ENCODE measurements at places on chromosomes 12 and 14. TPM values are rescaled to one million over a fixed set of nuclear protein-coding genes. Genes with fewer than 3 reads are reported as not detected.

DNA sequence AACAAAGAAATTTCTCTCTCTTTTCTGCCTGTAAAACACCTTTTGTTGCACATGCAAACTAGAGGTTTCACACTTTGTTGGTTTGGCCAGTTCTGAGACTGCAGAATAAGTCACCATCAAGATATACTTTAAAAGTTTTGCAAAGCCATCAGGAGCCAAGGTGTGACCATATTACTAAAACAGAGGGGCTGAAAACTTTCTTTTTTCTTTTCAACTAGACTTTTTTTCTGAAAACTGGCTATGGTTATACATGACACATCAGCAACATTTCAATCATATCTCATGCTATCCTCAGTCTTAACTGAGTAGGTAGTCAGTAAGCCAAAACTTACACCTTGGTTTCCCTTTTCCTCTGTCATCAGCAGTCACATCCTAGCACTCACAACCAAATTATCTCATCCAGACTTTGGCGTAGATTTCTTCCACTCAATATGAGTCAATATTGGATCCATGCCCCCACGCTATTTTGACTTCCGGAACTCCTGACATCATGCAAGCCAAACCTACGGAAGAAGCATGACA lies 4.1 kb upstream of the IFNG start:
- no peak for DNase-seq

GRCh38 chr12:15979096-15980092 lies 68.3 kb downstream of the DERA start:
- DNase-seq: no peak

DNA sequence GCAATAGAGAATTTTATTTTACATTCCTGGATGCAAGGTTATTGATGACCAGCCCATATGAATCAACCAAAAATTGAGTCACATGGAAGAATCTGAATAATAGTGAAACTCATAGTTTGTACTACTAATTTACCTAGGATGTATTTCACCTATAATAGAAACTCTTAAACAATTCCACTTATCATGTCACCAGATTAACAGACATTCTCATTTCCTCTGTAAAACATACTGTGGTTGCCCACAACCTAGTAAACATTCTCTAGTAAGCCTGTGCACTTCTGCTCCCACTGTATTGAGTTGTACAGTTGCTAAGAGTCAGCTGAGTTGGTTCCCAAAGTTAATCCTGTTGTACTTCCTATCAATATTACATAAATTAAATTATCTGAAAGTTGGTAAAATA lies 196.6 kb upstream of the TMTC1 start:
- no peak for DNase-seq

IKZF4 gene
- total RNA-seq: 1.7 TPM

DNA sequence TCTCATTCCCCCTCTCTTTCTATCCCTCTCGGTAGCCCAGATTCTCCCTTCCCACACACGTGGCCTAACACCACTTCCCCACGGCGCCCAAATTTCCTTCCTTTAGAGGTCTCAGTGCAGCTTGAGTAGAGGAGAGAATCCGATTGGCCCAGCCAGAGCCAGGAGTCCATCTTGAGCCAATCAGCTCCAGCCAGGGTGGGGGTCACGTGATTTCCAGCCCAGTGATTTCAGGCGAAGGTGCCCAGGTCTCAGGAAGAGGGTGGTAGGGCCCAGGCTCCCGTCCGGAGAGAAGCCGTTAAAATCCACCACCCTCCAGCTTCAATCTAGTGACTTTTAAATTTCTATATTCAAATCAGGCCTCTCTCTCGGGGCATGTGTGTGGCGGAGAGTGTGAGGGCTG lies 45.2 kb upstream of the MYL2 start:
- DNase-seq: peak; percentile 5

PTCSC3 gene
- total RNA-seq: not detected

- peak; percentile 7 for DNase-seq
These were observed 55.7 kb downstream of the VRK1 start for GRCh38 chr14:96852823-96853422.

GRCh38 chr12:57047981-57048380 lies 1.9 kb downstream of the MYO1A start:
- no peak for DNase-seq

DNA sequence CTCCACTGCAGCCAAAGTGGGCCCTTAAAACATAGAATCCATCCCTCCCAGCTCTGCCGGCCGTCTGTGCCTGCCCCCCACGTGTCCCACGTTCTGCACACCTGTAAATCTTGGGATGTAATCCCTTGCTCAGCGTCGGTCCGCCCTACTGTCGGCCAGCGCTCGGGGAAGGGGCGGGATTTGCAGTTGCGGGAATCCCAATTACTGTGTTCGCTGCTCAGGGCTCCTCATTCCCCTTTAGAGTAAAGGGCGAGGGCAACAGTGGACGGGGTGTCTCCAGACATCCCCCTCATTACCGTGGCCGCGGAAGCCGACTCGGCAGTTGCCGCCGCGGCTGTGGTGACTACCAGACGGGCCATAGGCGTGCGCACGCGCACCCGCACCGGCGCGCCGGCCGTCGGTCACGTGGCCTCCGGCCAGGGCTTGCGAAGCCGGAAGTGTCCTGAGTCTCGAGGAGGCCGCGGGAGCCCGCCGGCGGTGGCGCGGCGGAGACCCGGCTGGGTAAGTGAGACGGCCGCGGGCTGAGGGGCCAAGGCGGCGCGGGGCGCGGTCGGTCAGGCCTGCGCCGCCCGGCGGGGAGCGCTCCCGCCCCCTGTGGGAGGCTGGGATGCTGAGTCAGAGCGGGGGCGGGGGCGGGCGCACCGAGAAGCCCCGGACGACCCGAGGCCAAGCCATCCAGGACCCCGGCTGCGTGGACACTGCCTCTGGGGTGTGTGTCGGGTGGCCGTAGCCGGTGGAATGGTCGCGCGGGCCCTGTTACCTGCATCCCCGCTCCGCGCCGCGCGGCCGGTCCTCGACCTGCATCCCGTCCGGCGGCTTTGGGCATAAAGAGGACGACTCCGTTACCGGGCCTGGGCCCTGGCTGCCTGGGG lies at the start of gene TBK1:
TSS of gene TBK1 (plus strand) at position 434 of the 872 bp plus-strand sequence. CDS start 3,751 bp downstream, outside the sequence.
- peak; percentile 87 for DNase-seq

DNA sequence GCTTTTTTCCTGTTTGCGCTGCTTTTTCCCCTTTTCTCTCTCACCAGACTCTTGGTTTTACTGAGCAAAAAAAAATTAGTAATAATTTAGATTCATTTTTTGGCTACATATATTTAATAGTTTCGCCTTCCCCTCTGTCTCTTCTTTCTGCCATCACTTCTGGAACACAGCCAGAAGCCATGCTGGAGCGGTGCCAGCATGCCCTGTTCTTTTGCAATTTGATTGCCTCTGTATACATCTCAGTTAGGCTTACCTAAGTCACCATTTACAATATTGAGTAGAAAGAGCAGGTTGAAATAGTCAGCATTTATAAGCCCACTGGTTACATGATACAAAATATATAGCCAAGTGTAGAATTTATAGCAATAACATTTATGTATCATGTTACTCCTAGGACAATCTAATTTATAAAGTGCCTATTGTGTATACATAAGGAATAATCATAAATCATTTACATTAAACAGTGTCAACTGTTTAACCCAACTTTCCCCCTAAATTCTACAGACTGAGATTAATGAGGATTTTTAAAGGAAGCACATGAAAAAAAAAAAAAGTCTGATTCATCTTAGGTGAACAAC lies 413.8 kb upstream of the SOX5 start:
- DNase-seq: peak; percentile 36

- DNase-seq: peak; percentile 79
These were observed 39.4 kb downstream of the SH2B3 start for GRCh38 chr12:111444925-111445725.

DNA sequence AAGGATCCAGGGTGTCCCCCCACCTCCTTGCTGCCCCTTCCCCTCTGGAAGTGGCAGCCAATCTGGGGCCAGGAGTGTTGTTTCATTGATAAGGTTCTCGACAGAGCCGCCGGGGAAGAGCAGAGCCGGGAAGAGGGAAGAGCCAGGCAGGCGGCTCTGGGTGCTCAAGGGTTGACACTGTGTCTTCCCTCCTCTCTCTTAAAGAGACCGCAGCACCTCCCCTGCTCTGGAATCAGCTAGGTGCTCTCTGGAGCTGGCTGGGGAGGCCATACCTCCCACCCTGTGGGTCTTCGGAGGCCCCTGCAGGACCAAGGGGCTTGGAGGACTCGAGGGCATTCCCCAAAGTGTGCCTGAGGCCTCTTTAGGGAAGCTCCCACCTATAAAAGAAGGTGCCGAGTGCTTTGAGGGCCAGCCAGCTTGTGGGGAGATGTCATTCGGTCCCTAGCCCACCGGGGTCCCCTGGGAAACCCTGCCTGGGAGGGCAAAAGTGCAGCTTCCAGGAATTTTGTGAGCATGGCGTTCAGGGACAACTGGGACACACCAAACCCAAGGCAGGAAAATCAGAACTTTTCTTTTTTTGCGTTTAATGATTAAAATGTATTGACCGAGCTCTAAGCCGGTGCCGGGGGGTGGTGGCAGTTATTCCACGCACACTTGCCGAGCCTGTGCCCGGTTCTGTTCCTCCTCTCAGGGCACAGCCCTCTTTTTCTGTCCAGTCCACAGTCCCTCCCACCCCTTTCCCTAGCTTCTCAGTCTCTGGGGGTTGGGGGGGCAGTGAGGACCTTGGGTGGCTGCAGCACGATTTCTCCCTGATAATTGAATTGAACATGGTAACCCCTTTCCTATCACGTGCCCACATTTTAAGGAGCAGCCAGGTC lies 3.0 kb downstream of the SETD1B start:
- DNase-seq: no peak

DNA sequence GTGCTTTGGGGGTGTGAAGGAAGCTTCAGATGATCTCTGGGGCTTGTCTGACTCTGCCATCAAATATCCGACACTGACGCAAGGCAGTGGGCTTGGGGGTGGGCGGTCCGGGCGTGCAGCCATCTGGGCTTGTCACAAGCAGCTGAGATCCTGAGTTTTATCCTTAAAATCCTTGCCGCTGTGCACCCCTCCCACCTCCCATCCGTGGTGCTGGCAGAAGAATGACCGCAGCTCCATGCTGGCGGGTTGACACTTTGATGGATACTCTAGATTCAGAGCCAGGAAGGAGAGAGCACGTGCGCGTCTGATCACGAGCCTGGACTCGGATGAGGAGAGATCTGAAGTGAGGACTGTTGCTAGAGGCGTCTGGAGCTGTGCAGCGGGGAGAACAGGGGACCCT lies 3.0 kb downstream of the ZFYVE21 start:
- no peak for DNase-seq

- no peak for DNase-seq
These were observed 56.5 kb upstream of the CDKL1 start for GRCh38 chr14:50452979-50453705.

GRCh38 chr12:109495012-109495411 lies 17.6 kb downstream of the UBE3B start:
- DNase-seq: no peak

GRCh38 chr12:80201908-80202307 lies 102.6 kb downstream of the OTOGL start:
- DNase-seq: no peak

DNA sequence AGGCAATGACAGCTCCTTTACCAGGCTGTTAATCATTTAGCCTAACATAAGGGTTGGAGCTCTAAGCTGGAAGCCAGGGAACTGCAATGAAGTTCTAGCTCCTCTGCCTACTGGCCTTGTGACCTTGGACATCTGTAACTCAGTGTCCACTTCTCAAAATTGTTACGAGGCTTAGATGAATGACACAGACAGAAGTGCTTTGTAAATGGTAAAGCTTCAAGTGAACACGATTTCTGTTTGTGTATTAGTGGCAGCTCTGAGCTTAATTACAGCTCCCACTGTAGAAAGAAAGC lies 122.8 kb downstream of the EML1 start:
- no peak for DNase-seq

GRCh38 chr14:94451826-94452225 lies 774 bp downstream of the SERPINA11 start:
- DNase-seq: no peak

TAS2R13 gene
- total RNA-seq: 1.3 TPM

NKX2-1 gene
- not detected for total RNA-seq

- DNase-seq: peak; percentile 17
These were observed 493.3 kb downstream of the EGLN3 start for GRCh38 chr14:33457617-33458016.

DNA sequence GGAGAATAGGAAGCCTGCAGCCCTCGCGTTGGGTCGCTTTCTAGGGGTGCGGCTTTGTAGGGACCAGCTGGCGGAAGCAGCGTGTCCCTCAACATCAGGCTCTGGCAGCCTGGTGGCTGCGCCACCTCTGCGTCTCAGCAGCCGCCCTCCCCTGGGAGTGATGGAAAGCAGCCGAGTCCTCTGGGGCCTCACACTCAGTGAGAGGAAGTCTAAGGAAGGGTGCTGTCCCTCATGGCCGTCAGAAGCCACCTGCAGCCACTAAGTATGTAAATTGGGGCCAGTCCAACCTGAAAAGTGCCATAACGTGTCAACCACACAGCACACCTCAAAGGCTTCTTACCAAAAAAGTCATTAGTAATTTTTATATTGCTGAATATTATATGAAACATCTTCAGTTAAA lies 80.3 kb downstream of the WDR20 start:
- DNase-seq: no peak

DNA sequence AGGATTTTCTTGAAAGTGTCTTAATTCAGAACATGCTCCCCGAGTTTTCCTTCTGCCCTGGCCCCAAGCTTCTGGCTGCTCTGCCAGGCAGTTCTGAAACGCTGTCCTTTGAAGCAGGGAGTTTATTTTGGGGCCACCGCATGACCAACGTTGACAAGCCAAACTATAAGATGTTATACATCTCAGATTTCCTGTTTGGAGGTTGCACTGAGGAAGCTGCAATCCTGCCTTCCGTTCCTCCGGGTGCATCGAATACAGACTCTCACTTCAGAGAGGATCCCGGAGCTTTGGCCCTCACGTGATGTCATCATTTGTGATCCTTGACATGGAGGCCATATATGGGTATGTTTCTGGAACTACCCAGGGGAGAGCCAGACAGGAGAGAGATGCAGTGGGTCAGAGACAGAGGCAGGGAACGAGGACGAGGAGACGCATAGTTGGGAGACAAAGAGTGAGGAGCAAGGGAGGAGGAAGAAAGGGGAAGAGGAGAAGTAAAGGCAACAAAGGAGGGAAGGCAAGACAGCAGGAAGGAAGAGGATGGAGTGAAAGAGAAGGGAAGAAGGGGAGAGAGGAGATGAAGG lies at the start of gene ASB2:
TSS of gene ASB2 (minus strand) at position 94 of the 581 bp plus-strand sequence. CDS start 12,031 bp downstream, outside the sequence.
- DNase-seq: no peak

CMA1 gene
- not detected for total RNA-seq

- DNase-seq: no peak
These were observed 59.2 kb downstream of the WASHC4 start for GRCh38 chr12:105166736-105167135.

- no peak for DNase-seq
These were observed 36.9 kb upstream of the NCOR2 start for GRCh38 chr12:124604264-124604680.
